Fibroblast of skin of scalp (primary cell): ENCODE measurements at places on chromosomes 2 and 18.

DNA sequence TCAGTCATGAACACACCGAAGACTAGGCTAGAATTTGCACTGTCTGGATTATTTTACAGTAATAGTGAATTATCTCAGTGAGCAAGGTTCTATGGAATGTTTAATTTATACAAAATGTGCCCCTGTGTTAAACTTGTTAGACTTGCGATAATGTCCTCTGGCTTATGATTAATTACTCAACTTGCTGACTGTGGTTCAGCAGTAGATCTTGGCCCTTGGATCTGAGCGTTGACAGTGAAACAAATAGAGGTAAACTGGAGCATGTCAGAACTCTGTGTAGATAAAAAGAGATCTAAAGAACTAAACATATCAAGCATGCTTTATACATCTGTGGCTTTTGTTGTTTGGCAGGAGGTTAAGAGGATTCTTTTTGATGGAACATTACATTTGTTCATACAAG lies 407.6 kb downstream of the DSEL start:
- DNase-seq, result no peak

GRCh38 chr2:162720559-162721271 lies 117.9 kb downstream of the KCNH7 start:
- DNase-seq, result no peak

DNA sequence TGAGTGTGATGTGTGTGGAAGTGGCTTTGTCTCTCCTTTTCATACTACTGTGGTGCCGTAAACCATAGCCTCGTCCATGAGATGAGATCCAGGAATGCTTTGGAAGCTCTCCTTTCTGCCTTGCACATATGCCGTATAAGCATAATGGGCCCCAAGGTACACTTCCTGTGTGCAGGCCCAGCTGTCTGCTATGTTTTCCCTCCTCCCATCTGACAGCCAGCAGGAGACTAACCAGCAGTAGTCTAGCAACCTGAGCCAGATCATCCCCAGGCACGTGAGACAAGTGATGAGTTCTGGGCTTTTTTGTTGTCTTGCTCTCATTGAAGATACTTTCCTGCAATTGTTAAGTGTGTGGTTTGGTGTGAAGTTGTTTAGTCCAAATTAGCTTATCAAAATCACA lies 555.5 kb upstream of the LRRTM4 start:
- no peak for DNase-seq

DNA sequence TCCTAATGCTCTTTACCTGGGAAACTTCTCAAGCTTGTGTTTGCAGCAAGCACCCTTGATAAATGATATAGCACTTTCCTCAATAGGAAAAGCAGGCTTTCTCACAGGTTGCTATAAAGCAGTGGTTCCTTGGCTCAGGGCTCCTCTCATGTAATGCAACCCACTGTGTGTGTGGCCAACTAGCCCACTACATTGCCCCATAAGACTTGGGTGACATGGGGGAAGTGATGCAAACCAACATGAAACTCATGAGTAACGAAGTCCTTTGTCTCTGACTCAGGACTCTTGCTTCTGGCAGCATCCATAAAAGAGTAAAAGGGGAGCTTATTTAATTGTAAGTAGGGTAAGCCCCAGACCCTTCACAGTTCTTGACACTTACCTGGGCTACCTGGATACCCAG lies 106.9 kb downstream of the COL4A4 start:
- DNase-seq, result no peak

- no peak for DNase-seq
Observed at GRCh38 chr2:64679673-64680425, 26.1 kb upstream of the SERTAD2 start.

DNA sequence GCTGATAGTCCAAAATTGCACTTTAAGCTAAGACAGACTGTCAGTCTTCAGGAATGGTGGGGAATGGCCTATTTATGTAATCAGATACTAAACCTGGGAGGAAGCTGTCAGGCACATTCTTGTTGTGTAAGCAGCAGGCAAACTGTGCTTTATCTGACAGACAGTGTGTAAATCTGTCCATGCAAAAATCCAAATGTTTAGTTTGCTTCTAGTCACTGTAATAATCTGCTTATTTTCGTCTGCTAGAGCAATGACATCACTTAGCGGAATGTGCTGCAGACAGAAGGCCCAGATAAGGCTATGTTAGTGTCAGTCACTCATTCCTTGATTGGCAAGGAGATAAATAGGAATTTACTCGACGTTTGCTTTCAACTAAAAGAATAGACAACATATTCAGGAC lies 263.5 kb downstream of the ZNF407 start:
- peak; percentile 7 for DNase-seq

- DNase-seq, result peak; percentile 19
Observed at GRCh38 chr18:66495844-66496243, 108.0 kb downstream of the CDH19 start.

GRCh38 chr2:119250718-119251290 lies 27.2 kb downstream of the STEAP3 start:
- no peak for DNase-seq

DNA sequence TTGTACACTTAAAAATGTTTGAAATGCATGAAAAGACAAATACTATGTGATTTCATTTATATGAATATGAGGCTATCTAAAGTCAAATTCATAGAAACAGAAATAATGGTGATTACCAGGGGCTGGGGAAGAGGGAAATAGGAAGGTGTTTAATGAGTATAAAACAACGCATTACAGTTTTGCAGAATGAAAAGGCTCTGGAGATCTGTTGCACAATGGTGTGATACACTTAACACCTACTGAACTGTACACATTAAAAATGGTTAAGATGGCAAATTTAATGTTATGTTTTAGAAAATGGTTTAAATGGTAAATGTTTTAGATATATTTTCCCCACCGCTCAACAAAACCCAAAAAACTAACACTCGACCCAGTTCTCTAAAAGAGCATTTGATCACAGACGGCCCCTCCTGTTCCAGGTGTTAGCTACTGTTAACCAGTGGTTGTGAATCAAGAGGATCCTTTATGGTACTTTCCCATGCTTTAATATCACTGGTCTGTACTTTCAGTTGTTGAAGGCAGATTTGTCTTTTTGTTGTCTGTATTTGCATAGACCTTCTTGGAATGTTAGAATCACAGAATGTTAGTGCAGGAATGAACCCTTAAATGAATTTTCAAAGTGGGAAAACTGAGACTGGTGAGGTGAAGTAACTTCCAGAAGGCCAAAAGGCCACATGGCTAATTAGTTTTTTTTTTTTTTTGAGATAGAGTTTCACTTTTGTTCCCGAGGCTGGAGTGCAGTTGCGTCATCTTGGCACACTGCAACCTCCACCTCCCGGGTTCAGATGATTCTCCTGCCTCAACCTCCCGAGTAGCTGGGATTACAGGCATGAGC lies 10.2 kb downstream of the RAB10 start:
- no peak for DNase-seq

DNA sequence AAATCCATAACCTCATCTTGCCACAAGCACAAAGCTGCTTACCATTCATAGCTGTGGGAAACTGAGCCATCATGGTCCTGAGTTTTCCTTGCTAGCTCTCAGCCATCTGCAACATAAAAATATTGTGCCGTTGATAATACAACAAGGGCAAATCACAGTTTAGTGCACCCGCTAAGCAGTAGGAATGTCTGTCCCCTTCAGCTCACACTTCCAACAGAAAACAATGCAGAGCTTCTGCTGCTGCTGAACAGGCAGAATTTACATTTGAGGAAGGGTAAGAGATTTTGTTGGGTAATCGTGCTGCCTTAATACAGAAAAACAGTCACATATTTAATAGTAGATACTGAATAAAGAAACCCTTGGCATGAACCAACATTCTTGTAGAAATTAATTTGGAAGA lies 32.3 kb downstream of the ITSN2 start:
- DNase-seq, result no peak

GRCh38 chr2:68811364-68811763 lies 59.8 kb downstream of the BMP10 start:
- DNase-seq, result peak; percentile 60

GRCh38 chr2:215421859-215422461 lies 13.9 kb downstream of the FN1 start:
- no peak for DNase-seq

- no peak for DNase-seq
Observed at GRCh38 chr2:147405651-147406050, 439.2 kb upstream of the ACVR2A start.

GRCh38 chr18:9233771-9234440 lies 97.3 kb downstream of the ANKRD12 start:
- no peak for DNase-seq

DNA sequence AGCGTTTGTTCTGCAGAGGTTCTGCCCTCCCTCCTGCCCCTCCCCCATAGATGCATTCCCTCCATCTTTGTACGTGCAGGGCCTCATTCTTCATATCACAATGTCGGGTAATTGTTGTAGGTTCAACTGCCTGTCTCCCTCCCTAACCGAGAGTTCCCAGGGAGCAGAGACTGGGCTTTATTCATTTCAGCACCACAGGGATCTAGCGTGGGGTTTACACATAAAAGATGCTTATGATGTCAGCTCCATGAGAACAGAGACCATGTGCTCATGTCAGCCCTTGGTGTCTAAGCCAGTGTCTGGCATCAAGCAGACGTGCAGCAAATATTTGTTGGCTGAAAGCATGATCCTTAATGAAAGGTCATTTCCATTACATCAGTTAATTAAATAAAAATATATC lies 298.9 kb upstream of the TRIB2 start:
- DNase-seq, result peak; percentile 32

DNA sequence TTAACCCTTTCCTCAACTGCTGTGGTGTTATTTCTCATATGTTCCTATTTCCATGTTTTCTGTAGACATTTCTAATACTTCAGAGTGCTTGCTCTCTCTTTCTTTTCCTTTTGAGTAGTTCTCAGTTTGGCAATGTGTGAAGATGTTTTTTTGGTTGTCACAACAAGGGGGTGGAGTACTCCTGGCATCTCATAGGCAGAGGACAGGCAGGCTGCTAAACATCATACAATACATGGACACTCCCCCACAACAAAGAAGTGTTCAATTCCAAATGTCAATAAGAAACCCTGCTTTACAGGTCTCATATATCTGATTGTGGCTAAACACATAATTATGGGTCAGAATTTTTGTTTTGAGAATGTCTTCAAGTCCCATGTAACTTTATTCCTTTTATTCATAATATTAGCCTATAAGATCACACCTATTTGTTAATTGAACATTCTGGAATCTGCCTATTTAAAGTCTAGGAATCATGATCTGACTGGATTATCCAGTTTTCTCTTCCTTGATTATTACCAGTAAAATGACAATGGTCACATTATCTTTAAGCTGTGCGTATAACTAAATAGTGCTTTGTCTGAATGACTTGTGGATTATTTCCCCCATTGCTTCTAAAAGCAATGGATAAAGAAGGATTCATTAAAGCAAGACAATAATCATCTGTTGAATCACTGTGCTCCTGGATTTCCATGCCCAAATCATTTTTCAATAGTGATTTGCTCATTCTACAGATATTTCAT lies 46.8 kb upstream of the ITPRID2 start:
- no peak for DNase-seq

DNA sequence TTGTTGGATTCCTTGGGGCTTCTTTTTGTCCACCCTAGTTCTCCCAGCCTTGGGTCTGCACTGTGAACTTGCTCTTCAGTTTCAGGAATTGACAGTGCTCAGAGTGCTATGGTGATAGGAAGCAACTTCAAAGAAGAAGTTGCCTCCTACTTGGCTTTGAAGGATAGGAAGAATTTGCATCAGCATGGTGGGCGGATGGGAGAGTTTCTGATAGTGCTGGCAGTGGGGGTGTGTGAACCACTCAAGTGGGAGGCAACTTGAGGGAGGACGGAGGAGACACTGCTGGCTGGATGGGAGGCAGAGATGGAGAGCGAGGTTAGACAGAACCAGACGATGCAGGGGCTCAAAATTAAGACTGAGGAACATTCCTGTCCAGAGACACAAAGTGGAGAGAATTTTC lies 164.4 kb upstream of the SKOR2 start:
- DNase-seq, result no peak

GRCh38 chr2:224272237-224272910 lies 129.5 kb downstream of the FAM124B start:
- DNase-seq, result no peak

GRCh38 chr2:36952748-36953197 lies 13.6 kb downstream of the STRN start:
- no peak for DNase-seq

GRCh38 chr2:44786817-44787214 lies 154.7 kb upstream of the SIX3 start:
- DNase-seq, result no peak

- DNase-seq, result no peak
Observed at GRCh38 chr18:56473400-56474024, 164.9 kb downstream of the TXNL1 start.

DNA sequence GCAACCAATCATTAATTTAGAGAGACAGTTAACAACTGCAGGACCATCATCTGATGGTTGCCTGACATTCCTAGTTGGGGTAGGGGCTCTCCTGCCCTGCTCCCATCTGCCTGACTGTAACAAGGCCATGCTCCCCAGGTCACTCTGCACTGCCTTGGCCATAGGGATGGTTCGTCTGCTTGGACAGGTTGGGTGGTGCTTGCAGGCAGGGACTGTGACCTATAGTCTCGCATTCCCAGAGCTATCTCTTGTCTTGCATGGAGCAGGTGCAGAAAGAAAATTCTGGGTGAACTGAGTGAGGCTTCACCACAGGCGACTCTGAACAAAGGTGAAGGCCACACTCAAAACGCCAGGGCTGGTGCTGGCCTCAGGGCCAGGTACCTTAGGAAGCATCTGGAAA lies 64.7 kb downstream of the EMILIN2 start:
- DNase-seq, result no peak

DNA sequence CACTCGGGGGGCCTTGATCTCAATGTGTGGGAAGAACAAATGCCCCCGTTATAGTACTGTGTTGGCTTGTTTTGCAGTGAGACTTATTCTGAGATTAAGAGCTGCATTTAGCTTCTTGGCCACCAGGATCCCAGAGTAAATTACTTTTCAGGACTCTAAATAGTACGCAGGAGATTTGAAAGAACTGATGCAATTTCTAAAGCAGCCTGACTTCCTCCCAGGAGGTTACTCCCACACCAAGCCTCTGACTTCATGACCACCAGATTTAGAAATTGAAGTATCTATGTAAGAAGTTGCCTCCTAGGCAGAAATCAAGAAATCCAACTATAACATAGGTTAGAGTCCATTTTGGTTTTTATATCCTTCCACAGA lies 67.0 kb downstream of the FEZ2 start:
- DNase-seq, result peak; percentile 79

GRCh38 chr2:8058652-8059051 lies 623.2 kb upstream of the ID2 start:
- DNase-seq, result no peak

GRCh38 chr18:9710037-9710436 lies 1.9 kb downstream of the RAB31 start:
- DNase-seq, result no peak

DNA sequence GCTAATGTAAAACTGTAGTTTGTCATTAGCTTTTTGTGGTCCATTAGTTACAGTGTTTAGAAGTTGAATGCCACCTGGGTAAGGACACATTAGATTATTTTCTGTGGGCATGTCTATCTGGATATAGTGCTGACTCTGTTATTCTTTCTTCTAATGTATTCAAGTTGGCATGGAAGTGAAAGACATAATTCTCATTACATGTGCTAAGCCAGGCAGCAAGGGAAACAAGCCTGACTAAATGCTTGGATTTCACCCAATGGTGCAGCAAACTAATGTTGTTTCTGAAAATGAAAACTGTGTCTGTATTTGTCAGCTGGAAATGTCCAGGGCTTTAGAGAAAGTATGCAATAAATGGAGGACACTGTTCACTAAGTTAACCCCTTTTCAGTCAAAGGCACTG lies 100.7 kb downstream of the NUP35 start:
- no peak for DNase-seq
